Stimulated activated CD8-positive, alpha-beta memory T cell treated with anti-CD3 and anti-CD28 coated beads, Interleukin-12 subunit alpha, Interleukin-12 subunit beta, amount 100 ng/mL, for 4 hours (primary cell): ENCODE measurements at places on chromosomes 1 and 21.

DNA sequence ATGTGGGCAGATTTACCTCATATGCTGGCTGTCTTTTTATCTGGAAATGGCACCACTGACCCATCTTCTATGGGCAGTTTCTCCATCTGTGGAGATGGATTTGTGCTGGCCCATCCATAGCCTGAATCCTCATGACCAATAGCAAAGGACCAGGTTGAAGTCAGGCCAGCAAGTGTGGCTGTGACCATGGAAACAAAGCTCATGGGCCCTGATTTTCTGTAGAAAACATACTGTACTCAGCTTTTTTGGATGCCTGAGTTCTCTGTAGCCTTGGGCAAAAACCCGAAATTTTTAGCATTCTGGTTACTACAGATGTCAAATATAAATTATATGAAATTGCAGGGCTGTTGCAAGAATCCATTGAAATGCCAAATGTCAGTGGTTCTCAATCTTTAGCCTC is 155.0 kb downstream of the PLXNA2 start:
- DNase-seq: no peak

GRCh38 chr1:32465578-32465933 is 684 bp downstream of the ZBTB8B start:
- DNase-seq: no peak

- DNase-seq: no peak
Observed at GRCh38 chr1:65793359-65793732, 651 bp downstream of the PDE4B start.

DNA sequence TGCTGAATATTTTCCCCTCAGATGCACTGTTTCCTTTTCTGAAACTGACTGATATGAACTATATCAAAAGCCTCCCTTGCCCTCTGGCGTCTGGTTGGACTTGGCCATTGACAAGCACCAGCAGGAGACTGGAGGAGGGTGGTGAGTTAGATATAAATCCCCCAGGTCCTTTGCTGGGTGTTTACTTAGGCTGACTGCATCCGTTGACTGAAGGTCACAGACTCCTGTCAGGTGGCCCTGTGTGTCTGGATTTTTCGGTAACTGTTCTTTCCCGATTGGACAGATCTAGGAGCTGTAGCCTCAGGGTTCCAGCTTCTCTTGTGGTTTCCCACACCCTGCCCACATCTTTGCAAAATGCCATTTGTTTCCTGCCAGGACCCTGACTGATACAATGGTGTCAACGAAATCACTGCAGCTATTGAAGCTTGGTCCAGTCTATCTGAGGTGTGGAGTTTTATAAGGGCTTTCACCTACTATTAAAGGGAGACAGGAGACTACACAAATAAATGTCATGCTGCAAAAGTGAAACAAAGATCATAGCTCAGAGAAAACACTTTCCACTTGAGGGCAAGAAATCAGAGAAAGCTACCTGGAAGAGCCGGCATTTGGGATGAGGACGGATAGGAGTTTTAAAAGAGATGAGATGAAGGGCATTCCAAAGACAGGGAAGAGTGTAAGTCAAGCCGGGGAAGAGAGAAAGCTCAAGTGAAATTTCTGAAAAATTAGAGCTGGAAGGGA is 1.5 kb upstream of the MAGI3 start:
- DNase-seq: no peak

- no peak for DNase-seq
Observed at GRCh38 chr1:183953031-183953430, 84.5 kb downstream of the COLGALT2 start.

DNA sequence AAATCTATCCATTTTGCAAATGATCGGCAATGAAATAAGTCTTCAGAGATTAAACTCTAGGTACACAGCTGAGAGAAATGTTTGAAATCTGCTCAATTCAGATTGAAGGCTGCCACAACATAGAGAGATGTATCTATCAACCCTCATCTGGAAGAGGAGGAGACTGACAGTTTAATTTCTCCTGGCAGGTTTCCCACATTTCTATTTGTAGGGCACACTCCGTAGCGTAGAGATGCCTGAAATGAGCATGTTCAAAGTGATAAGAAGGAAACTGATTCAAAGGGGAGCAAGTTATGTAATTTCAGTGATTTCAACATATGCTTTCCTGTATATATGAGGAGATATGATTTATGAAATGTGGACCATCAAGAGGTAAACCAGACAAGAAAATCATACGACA is 44.1 kb downstream of the NIBAN1 start:
- no peak for DNase-seq

DNA sequence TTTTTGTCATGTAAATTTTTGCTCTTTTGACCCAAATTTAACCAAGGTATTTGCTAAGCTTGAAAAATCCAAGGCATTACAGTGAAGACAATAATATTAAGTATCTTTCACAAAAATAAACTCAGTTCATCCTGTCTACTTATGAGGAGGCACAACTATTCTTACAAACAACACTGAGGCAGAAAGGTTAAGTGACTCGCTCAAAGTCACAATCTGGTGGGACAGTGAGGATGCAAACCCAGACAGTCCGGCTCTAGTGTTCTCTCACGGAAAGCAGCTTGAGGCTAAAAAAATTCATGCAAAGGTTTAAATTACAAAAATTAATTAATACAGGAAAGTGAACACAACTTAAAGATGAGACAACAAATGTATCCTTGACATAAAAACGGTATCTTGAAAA is 125.3 kb downstream of the SIPA1L2 start:
- DNase-seq: no peak

DNA sequence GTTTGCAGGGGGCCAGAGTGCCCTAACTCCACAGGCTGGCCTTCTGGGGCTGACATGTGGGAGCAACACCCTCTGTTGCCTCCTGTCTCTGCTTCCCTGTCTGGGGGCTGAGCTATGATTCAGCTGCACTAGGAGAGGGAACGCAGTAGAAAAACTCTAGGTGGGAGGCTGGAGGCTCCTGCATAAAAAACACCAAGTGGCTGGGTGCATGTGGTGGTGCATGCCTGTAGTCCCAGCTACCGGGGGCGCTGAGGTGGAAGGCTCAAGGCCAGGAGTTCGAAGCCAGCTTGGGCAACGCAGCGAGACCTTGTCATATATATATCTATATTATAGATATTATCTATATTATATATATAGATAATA is 5.6 kb downstream of the KIF17 start:
- DNase-seq: no peak

- no peak for DNase-seq
Observed at GRCh38 chr1:10257851-10258250, 47.5 kb downstream of the KIF1B start.

GRCh38 chr1:15522551-15522950 is 1.5 kb downstream of the CASP9 start:
- no peak for DNase-seq

GRCh38 chr1:84726593-84727499 is 36.6 kb upstream of the SSX2IP start:
- DNase-seq: no peak

- DNase-seq: no peak
Observed at GRCh38 chr1:29186707-29187106, 5.0 kb upstream of the SRSF4 start.
